ENCODE measurements at places on chromosomes 7 and 10.
A peak's percentile ranks its signal among the peaks of the same experiment; 100 is the strongest.

DNA sequence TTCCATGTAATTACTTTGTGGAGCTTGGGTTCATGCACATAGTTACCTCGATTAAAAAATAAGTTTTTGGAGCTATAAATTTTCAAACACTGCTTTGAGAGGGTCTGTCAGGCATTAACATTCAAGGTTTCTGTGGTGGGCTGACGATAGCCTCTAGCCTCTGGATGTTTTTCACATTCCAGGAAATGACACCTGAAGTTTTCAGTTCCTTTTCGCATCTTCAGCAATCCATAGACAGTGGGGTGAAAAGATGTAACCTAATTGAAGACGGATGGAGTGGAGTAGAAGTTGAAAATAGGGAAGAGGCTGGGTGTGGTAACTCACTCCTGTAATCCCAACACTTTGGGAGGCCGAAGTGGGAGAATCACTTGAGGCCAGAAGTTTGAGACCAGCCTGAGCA lies 197.7 kb downstream of the AUTS2 start:
- DNase-seq: no peak

DNA sequence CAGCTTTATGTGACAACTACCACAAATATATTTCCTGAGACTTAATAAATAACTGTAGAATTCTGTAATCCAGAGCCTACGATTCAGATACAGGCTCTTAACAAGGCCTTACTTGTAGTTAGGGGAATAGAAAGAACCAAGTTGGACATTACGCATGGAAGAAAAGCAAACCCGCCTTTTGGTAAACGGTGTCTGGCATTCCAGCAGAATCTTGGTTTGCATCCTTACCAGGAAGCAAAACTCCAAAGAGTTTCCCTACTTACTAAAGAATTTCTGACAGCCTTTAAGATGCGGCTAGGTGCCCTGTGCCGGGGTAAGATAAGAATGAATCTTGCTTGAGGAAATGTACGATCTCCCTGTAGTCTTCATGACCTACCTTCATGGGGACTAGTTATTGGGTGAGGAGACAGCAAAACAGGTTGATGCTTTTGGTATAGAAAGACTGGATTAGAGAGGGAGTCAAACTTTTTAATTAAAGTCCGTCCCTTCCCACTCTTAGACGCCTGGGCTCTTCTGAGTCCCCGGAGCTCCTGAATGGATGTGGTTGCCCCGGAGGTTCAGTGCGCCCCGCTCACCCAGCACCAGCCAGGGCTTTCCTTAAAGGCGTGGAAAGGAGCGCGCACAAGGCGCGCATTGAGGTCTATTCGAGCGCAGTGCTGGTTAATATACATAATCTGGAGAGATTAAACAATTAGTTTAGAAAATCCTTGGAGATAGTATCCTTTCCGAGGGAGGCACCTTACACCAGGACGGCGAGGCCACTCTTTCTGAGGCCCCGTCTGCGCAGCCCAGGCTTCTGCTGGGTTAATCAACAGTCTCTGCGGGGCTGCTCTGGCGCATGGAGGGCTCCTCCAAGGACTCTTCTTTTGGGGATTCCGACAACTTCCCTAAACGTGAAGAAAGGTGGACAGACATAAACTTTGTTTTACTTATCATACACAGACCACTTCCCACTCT lies 11.5 kb downstream of the PTF1A start:
- DNase-seq: no peak

- no peak for DNase-seq
These were observed 16.4 kb downstream of the PRKRIP1 start for GRCh38 chr7:102412548-102412947.

- peak; percentile 12 for DNase-seq
These were observed 99.5 kb downstream of the CAMK1D start for GRCh38 chr10:12448729-12449391.

GRCh38 chr7:191981-192649 lies at the start of gene FAM20C:
Gene FAM20C (plus strand): TSS chr7:192571. CDS start chr7:193200, 629 bp downstream.
- DNase-seq: no peak

- no peak for DNase-seq
These were observed 95.8 kb downstream of the CACNA2D1 start for GRCh38 chr7:82347808-82348207.

DNA sequence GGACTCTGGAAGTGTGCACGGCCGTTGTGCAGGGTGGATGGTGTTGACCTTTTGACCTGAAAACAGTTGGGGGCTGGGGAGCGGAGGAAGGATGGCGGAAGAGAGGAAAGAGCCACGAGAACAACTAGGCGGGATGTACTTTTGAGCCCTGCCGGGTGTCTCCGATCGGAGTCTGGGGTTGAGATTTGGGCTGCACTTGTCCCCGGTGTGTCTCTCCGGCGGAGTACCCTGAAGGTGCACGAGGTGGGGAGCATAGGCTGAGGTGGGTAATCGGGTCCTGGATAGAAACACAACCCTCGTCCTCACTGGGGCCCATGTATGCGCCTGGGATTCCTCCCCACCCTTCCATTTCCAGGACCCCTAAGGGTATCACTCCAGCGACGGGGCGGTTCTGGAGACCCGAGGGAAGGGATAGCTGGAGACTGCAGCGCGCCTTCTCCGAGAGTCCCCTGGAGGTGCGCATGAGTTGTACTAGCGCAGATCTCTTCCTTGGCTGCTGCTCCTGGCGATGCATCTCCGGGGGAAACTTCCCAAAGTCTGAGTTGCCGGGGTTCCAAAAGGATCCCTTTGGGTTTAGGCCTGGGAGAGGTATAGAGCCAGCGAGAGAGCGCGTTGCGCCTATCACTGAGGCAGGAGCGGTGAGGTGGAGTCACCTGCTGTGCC lies 4.6 kb upstream of the HMX2 start:
- DNase-seq: no peak

GRCh38 chr7:136884492-136884891 lies 16.0 kb downstream of the CHRM2 start:
- no peak for DNase-seq

DNA sequence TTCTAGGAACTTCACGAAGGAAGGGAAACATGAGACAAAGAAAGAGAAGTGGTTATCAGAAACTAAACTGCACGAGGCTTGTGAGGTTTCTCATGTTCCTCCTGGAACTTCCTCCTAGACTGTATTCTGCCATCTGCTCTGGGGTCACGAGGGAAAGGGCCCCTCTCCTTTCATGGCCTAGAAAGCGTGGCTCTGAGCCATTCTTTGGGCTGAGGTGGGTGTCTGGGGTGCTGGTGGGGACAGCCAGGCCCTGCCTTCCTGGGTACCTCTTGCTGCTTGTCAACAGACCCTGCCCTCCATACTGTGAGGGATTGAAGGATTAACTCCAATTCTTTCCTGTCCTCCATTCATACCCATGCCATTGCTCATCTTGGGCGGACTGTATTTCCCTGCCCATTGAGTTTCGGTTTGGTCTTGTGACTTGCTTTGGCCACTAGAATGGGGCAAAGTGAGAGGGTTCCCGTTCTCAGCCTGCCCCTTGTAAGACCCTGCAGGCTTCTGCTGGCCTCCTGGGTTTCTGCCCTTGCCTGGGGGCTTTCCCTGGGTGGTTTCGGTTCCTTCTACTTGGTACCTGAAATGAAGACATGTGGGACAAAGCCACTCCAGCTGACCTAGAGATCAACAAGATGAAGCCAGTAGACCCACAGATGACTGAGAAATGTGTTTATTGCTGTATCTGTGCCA lies 14.9 kb upstream of the GIMAP8 start:
- no peak for DNase-seq

DNA sequence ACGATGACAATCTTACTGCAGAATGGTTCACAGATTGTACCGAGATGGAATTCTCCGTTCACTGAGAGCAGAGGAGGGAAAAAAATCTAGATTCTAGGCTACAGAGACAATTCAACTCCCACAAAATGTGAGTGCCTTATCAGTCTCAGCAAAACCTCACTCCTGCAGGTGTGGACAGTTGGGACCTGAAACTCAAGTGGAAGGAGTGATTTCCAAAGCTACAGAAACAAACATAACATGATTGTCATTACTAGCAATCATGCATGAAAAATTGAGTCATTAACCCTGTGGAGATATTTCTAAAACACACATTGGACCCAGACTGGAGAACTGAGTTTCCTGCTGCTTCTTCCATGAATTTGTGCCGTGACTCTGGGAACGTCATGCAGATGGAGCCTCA lies 70.3 kb downstream of the CALML3 start:
- DNase-seq: no peak

DNA sequence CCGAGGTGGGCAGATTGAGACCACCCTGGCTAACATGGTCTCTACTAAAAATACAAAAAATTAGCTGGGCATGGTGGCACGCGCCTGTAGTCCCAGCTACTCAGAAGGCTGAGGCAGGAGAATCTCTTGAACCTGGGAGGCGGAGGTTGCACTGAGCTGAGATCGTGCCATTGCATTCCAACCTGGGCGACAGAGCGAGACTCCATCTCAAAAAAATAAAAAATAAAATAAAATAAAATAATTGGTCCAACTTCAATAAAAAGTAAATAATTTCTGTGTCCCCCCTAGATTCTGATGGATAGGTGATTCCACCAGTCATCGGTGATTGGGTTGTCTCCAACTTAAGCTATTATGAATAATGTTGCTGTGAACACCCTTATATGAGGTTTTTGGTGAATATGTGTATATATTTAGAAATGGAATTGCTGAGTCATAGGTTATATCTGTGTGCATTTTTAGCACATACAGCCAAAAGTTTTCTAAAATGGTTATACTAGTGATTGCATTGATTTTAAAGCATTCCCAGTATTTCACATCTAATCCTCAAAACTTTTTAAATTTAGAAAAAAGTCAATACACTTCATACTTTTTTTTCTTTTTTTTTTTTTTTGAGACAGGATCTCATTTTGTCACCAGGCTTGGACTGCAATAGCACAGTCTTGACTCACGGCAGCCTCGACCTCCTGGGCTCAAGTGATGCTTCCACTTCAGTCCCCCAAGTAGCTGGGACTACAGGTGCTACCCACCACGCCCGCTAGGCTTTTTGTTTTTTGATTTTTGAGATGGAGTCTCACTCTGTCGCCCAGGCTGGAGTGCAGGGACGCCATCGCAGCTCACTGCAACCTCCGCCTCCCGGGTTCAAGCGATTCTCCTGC lies 13.7 kb upstream of the SRPK2 start:
- DNase-seq: no peak

DNA sequence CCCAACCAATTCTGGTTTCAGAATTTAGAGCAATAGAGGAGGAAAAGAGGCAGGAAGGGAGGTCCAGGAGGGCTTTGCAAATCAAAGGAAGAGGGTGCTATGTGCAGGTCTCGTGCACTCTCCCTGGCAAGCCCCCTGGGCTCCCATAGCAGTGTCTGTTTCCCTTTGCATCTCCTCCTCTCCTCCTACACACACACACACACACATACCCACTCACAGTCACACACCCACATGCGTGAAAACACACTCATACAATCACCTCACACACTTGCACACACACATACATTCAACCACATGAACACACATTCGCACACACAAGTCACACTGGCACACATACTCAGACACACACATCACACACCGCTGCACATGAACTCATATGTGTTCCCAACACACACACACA lies 105.3 kb downstream of the OAT start:
- DNase-seq: no peak

DNA sequence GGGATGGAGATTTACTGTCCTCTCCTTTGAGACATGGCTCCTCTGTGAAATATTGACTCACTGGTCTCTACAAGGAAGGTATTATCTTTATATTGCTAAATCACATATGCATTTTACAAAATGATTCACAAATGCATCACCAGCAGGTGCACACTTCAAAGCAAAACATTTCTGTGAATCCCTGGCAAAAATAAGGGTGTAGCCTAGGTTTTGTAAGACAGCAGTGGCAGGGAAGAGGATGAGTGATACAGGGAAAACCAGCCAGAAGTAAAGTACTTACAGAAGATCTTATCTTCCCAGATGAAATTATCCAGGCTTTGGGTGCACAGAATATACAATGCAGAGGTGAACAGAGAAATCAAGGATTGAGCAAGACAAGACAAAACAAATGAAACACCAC lies 1094.6 kb downstream of the GATA3 start:
- DNase-seq: no peak

GRCh38 chr10:72425133-72425532 lies 70.4 kb upstream of the DNAJB12 start:
- no peak for DNase-seq

DNA sequence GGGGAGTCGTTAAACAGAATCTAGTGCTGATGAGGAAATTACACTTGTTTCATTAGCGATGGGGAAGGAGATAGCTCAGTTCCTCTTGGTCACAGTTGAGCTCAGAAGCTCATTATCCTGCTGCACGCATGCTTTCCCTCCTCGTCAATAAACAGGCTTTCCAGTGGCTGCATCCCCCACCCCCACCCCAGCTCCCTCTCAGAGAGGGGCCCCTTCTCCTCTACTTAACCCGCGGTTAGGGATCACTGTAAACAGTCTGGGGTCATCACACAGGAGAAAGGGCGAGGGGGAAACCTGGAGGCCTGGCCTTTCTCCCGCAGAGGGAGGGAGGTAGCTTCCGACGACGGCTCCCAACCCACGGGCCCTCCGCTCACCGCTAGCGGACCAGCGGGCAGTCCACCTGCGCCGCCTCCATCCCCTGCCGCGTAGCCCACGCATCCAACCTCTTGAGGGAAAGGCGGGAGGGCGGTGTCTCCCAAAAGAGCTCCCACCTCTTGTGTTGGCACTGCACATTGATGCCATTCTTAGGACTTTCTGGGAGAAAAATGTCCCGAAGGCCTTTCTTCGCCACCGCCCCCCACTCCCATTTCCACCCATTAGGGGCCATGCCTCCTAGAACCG lies 80.8 kb downstream of the PAX2 start:
- no peak for DNase-seq

GRCh38 chr7:102061981-102062390 lies 224.7 kb upstream of the SH2B2 start:
- no peak for DNase-seq

GRCh38 chr7:109579901-109580300 lies 1010.2 kb downstream of the DNAJB9 start:
- no peak for DNase-seq

- no peak for DNase-seq
These were observed 58.4 kb upstream of the ETV1 start for GRCh38 chr7:14047709-14048399.

GRCh38 chr7:22680482-22680911 lies 46.5 kb upstream of the IL6 start:
- no peak for DNase-seq

DNA sequence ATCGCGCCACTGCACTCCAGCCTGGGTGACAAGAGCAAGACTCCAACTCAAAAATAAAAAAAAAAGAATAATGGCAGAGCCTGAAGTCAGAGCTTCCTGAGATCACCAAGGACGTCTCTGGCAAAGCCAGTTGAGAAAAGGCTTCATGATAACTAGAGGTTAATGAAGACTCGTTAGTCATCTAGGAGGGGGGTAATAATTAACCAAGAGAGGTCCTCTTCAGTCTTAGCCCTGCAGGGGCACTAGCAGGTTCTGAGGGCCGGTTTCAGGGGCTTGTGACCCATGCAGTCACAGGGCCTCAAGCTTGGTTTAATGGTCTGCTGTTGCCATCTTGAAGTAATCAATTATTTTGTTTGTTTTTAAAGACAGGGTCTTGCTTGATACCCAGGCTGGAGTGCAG lies 28.6 kb upstream of the PROSER2 start:
- DNase-seq: no peak
